ENCODE measurements at places on chromosomes 6 and 20. TPM values are rescaled to one million over a fixed set of nuclear protein-coding genes. Genes with fewer than 3 reads are reported as not detected.

Gene HLA-DOA
- total RNA-seq, result 1.0 TPM

Gene SLC22A2
- not detected for total RNA-seq

Gene HLA-DRB5
- 14.6 TPM for total RNA-seq

Gene GID8
- 28.7 TPM for total RNA-seq

Gene PDE7B
- total RNA-seq, result 13.6 TPM

Gene XKR7
- not detected for total RNA-seq

Gene GPLD1
- total RNA-seq, result 2.6 TPM

Gene CDH4
- total RNA-seq, result 0.52 TPM

Gene CD24
- 16.7 TPM for total RNA-seq

Data from skeletal muscle tissue (tissue), 5 donors.